ENCODE measurements at places on chromosomes 3 and 15.

GRCh38 chr3:126556637-126557414 lies 1.9 kb downstream of the C3orf22 start:
- DNase-seq = peak; percentile 8

GRCh38 chr3:65939801-65940246 lies 98.9 kb downstream of the MAGI1 start:
- no peak for DNase-seq

GRCh38 chr15:58924327-58924726 lies 9.2 kb downstream of the SLTM start:
- DNase-seq = no peak

GRCh38 chr3:89087851-89088250 lies 19.6 kb upstream of the EPHA3 start:
- no peak for DNase-seq

GRCh38 chr3:119352863-119353527 lies 58.8 kb downstream of the ARHGAP31 start:
- no peak for DNase-seq

GRCh38 chr3:110618512-110619226 lies 452.9 kb upstream of the NECTIN3 start:
- DNase-seq = no peak

- no peak for DNase-seq
Observed at GRCh38 chr15:74542166-74543042, 1.4 kb downstream of the ARID3B start.

Data from CD4-positive, alpha-beta T cell treated with Interleukin-4 for 1 hour (primary cell).